Type B pancreatic cell (in vitro differentiated cells): ENCODE measurements at places on chromosomes 11 and 22. TPM values are rescaled to one million over a fixed set of nuclear protein-coding genes. Genes with fewer than 3 reads are reported as not detected.

DNA sequence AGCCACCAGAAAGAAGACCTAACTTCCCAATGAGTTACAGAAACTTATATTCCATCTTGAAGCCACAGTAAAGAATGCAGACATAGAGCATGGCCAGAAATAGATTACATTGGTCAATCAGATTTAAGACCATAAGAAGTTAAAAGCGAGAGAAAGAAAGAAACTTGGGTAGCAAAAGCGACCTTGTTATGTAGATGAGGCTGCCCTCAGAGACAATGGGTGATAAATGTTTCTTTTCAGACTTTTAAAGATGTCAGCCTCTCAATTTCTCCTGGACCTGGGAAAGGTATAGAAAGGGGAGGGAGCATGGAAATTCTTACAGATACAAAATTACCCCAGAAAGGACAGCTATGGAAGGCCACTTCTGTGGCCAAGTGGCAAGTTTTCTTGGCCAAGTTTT is 732.6 kb upstream of the LUZP2 start:
- no peaks in the 10 kb centered on the region for H3K36me3 ChIP-seq
- no peak overlapping the region for H3K27ac ChIP-seq
- no peaks in the 10 kb centered on the region for H3K4me1 ChIP-seq
- no peak overlapping the region for H3K4me3 ChIP-seq
- H3K27me3 ChIP-seq: no peaks in the 10 kb centered on the region

- peaks cover 17% of the 10 kb centered on the region for H3K36me3 ChIP-seq
- H3K27ac ChIP-seq: peak overlapping the region; percentile 59
- DNase-seq: peak; percentile 89
- peaks cover 41% of the 10 kb centered on the region for H3K27me3 ChIP-seq
These were observed 4.7 kb downstream of the YPEL4 start for GRCh38 chr11:57644748-57645688.

DNA sequence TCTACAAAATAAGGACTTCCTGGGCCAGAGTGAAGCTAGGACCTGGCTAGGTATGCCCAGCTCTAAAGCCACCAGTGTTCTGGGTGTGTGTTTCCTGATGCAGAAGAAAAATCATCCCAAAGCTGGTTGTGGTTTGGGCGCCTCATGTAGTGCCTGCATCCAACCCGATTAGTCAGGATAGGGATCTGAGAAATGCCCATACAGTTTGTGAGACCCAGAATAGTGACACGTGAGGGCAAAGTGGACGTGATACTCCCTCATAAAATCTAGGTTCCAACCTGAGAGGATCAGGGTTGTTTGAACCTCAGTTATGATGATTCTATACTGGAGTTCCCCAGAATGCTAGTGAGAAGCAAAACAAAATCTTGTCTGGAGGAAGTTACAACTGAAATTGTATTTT is 238.4 kb downstream of the TBC1D22A start:
- no peak overlapping the region for H3K4me3 ChIP-seq
- no peak for DNase-seq
- no peak overlapping the region for H3K27ac ChIP-seq
- no peaks in the 10 kb centered on the region for H3K27me3 ChIP-seq
- H3K36me3 ChIP-seq: peaks cover 3% of the 10 kb centered on the region
- peaks cover 5% of the 10 kb centered on the region for H3K4me1 ChIP-seq

GRCh38 chr11:69654660-69655478 is 13.9 kb downstream of the CCND1 start:
- no peak overlapping the region for H3K4me3 ChIP-seq
- H3K27ac ChIP-seq: peak overlapping the region; percentile 63
- no peaks in the 10 kb centered on the region for H3K27me3 ChIP-seq

DNA sequence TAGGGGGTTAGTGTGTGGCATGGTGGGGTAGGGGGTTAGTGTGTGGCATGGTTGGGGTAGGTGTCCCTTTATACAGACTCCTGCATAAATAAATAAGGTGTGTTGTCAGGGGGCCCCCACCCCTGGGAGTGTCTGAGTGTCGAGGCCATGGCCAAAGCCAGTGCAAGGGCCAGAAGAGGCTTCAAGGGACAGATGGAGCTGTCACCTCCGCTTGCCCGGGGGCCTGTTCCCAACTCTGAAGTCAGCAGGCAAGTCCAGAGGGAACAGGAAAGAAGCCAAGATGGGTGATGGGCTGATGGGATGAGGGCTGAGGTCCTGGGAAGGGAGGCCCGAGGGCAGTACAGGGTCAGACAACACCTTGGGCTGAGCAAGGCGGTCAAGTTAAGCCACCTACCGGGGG is 997.8 kb downstream of the BRD1 start:
- peaks cover 10% of the 10 kb centered on the region for H3K27me3 ChIP-seq
- H3K4me3 ChIP-seq: no peak overlapping the region
- no peak for DNase-seq
- no peaks in the 10 kb centered on the region for H3K36me3 ChIP-seq
- no peak overlapping the region for H3K27ac ChIP-seq

GRCh38 chr11:66283461-66284105 is 5.4 kb downstream of the YIF1A start:
- H3K27me3 ChIP-seq: peaks cover 4% of the 10 kb centered on the region
- no peaks in the 10 kb centered on the region for H3K36me3 ChIP-seq

GRCh38 chr11:26767060-26767459 is 45.2 kb upstream of the SLC5A12 start:
- DNase-seq: no peak
- no peak overlapping the region for H3K4me3 ChIP-seq
- H3K4me1 ChIP-seq: no peaks in the 10 kb centered on the region
- no peaks in the 10 kb centered on the region for H3K27me3 ChIP-seq
- no peaks in the 10 kb centered on the region for H3K36me3 ChIP-seq

The SEC14L6 gene
- 0.98 and 1.5 TPM in 2 replicates for total RNA-seq

The ANKK1 gene
- total RNA-seq: 0.36 and 0.53 TPM in 2 replicates

The HIC2 gene
- 36.1 and 65.5 TPM in 2 replicates for total RNA-seq

The CCDC116 gene
- 0.21 and 0.87 TPM in 2 replicates for total RNA-seq

The F2 gene
- 9.5 and 12.1 TPM in 2 replicates for total RNA-seq
